ENCODE measurements at places on chromosomes 12 and 14. TPM values are rescaled to one million over a fixed set of nuclear protein-coding genes. Genes with fewer than 3 reads are reported as not detected.

DNA sequence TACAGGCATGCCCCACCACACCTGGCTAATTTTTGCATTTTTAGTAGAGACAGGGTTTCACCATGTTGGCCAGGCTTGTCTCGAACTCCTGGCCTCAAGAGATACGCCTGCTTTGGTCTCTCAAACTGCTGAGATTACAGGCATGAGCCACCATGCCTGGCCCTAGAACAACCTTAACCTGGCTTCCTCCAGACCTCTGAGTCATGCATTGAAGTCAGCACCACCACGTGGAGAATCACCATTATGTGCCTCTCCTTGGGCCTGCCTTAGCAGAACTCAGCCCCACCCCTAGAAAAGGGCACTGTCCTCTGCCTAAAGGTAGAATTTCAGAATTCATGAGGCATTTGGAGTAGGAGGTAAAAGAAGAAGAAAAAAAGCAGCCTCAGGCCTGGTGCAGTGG, 49.0 kb downstream of the LIMA1 start:
- peak; percentile 96 for ATAC-seq

DNA sequence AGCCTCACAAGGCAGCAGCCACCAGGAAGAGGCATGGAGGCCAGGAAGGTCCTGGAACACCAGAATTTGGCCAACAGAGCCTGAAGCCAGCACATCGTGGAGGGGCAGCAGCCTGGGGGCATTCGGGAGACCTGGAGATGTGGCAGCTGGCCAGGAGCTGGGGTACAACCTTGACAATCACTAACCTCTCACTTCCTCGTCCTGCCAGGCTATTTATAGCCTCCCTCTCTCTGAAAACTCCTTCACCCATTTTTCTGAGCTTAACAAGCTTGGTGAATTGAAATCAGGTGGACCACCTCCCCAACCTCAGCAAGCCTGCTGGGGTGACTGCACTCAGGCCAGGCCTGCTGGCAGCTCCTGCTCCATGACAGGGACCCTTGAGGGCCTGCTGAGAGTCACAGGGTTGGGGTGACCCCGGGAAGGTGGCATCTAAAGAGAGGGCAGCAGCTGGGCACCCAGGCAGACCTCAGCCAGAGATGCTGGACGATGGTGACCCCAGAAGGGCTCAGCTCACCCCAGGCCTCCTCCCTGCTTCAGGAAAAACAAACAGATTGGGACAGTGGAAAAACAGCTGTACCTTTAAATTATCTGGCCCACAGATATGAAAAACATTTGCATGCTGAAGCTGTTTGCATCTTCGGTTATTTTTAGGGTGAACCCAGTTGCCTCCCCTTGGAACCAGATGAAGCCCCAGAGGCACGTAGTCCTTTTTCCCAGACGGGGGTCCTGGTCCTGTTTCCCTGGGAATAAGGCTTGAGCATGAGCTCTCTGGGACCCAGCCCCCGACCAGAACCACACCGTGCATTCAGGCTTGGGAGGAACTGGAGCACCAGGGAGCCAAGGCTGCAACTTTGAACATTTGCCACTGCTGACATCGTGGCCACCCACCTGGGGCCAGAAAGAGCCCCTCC, 67.0 kb downstream of the PITPNM2 start:
- ATAC-seq, result no peak

- no peak for ATAC-seq
Measured at GRCh38 chr12:53955776-53956250, 1.1 kb downstream of the HOXC12 start.

DNA sequence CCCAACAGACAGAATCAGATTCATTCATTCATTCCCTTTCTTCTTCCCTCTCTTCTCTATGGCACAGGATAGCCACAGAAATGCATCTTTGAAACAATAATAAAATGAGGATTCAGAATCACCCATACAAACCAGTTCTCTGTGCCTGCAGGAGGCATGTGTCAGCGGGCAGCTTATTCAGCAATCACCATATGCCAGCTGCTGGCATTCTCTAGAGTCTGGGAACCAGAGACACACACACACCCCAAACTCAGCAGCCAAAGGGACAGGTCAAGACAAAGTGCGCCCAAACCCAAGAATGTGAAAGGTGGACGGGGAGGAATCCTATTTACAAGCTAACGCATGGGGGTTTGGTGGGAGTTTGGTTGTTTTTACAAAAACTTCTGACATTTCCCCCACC, 14.1 kb downstream of the ARF3 start:
- ATAC-seq, result no peak

DNA sequence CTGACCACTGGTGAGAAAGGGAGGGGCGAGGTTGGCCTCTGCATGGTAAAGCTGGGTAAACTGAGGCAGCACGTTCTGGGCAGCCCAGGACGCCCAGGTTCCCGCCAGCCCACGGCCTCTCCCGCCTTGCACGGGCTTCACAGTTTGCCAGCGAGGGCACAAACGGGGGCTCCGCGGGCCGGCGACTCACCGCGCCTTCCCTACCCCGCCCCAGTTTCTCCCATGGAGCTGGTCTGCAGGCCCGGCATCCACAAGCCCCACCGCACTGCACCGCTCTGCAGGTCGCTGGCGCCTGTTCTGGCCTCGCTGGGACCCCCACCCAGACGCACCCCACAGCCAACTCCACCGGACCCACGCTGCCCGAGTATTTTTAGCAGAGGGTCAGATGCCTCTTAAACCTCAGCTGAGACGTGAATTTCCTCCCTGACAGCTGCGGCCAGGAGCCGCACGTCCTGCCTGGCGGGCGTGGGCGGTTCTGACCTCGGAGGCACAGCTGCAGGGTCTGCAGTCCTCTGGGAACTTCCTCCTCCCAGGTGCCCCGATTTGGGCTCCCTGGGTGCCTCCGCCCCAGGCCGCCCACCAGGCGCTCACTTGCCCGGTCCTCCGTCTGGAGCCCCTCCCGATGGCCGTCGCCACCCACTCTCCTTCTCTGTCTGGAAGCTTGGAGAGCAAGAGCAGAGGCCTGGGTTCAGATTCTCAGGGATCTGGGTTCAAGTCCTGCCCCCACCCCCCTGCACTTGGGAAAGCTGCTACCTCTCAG, 29.5 kb upstream of the INF2 start:
- no peak for ATAC-seq

DNA sequence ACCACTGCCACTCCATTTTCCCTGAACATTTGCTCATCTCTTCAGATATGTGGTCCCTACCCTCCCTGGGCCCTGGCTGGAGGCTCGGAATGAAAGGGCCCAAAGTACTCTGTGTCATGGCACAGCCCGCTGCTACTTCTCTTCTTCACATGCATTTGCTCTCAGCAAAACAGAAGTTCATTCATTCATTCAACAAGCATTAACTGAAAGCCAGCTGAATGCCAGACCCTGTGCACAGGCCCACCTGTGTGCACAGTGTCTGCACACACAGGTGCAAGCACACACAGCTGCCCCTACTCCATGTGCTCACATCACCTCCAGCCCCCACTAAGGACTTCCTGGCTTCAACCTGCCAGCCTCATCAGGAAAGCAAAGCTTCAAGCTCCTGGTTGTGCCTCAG, 7.8 kb downstream of the WNT1 start:
- ATAC-seq, result no peak

CMTM5 gene
- 0.19 TPM for total RNA-seq

ADAM20 gene
- 1.2 TPM for total RNA-seq

RERG gene
- 1.2 TPM for total RNA-seq

POTEM gene
- total RNA-seq, result 0.19 TPM

DNAI7 gene
- total RNA-seq, result not detected

ANO2 gene
- total RNA-seq, result 9.2 TPM

KCNA1 gene
- under 0.01 TPM for total RNA-seq

RAPGEF3 gene
- 2.3 TPM for total RNA-seq

KIF26A gene
- 0.36 TPM for total RNA-seq

FGF23 gene
- total RNA-seq, result 0.46 TPM

All from motor neuron (in vitro differentiated cells).